Iris pigment epithelial cell (primary cell): ENCODE measurements at places on chromosomes 3 and 15.

DNA sequence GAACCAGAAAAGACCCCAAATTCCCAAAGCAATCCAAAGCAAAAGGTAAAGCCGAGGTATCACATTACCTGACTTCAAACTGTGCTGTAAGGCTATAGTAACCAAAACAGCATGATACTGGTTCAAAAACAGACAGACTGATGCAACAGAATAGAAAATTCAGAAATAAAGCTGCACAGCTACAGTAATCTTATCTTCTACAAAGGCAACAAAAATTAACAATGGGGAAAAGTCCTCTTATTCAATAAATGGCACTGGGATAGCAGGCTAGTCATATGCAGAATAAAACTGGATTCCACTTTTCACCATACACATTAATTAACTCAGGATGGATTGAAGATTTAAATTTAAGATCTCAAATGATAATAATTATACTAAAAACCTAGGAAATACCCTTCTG lies 392.6 kb upstream of the CBLB start:
- no peak for DNase-seq

GRCh38 chr15:51735228-51736010 lies 2.0 kb downstream of the LYSMD2 start:
- DNase-seq: no peak

DNA sequence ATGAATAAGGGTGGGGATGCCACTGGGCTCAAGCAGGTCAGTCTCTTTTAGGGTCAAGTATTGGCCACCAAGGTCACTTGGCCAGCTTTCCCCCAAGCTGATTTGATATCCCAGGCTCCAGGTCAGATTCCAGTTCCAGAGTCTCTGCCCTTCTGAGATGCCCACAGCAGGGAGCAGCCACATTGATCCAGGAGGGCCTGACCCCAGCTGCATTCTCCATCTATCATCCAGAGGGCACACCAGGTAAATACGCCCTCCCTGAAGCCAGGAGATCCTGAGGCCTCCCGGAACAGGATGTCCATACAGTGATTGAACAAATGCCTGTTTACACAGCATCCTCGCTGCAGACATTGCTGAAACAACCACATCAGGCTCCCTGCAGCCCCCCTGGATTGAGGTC lies 264.6 kb upstream of the TLE3 start:
- no peak for DNase-seq

DNA sequence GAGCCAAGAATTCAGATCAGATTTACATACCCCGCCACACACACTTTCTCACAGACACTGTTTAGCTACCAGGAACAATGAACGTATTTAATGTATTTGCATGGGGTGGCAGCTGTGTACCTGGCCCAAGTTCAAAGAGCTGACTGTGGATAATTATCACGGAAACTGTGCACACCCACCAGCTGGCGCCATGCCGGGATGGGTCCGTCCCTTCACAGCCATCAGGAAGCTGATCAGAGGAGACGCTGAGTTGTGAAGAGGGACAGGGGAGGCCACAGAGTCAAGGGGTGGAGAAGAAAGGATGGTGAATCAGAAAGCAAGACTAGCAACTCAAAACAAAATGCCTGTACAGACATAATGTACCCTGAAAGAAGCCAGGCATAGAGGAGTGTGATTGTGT lies 13.1 kb upstream of the PLA2G4D start:
- DNase-seq: no peak

DNA sequence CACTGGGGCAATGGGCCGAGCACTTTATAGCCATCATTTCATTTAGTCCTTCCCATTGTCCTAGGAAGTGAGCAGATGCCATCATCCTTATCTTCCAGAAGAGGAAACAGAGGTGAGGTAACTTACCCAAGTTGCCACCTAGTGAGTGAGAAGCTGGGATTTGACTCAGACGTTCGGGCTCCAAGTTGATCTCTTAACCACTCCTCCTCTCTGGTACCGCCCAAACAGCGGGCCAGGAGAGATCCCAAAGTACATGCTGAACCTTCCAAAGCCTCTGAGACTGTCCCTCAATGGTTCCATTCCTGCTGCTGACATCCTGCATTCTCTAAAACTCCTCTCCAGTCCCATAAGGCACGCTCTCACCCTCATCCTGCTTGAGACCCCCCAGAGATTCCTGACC lies 56.2 kb downstream of the EXOG start:
- DNase-seq: no peak

GRCh38 chr15:49135342-49135857 lies 20.0 kb downstream of the COPS2 start:
- no peak for DNase-seq

- no peak for DNase-seq
Measured at GRCh38 chr3:179723617-179724016, 70.8 kb downstream of the USP13 start.

DNA sequence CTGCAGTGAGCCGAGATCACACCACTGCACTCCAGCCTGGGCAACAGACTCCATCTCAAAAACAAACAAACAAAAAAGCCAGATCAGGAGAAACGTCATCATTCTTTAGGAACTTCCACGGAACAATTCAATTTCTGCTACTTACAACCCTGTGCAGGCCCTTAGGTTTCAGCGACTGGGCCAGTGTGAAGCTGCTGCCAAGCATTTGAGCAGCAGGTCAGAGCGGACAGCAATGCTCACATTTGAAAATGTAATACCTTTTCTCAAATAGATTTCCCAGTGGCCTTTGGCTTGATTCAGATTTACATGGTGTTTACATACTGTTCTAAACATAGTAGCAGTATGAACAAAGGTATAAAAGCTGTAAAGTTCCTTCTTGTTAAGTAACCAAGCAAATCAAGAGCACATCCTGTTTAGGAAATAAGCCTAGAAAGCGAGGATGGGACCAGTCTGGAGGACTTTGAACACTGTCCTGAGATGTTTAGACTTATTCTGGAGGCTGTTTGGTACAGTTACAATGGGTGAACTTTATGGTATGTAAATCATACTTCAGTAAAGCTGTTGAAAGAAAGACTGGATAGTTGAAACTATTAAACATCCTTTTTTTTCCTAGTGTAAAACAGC lies 141.2 kb downstream of the HCN4 start:
- no peak for DNase-seq

DNA sequence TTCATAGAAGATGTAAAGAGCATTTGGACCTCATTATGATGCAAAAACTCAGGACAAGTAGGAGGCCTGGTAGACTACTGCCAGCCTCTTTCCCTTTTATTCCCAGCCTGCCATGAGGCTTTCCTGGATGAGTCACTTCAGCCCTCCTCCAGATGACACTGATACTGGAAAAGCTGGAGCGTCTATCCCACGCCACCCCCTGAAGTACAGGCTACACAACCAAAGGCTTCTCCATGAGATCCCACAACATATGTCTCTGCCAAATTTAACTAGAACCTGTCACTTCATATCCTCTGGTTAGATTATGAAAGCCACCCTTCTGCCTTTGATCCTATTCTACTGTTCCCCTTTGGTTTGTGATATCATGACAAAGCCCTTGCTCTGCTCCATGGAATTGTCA lies 56.1 kb upstream of the CPNE4 start:
- peak; percentile 5 for DNase-seq

DNA sequence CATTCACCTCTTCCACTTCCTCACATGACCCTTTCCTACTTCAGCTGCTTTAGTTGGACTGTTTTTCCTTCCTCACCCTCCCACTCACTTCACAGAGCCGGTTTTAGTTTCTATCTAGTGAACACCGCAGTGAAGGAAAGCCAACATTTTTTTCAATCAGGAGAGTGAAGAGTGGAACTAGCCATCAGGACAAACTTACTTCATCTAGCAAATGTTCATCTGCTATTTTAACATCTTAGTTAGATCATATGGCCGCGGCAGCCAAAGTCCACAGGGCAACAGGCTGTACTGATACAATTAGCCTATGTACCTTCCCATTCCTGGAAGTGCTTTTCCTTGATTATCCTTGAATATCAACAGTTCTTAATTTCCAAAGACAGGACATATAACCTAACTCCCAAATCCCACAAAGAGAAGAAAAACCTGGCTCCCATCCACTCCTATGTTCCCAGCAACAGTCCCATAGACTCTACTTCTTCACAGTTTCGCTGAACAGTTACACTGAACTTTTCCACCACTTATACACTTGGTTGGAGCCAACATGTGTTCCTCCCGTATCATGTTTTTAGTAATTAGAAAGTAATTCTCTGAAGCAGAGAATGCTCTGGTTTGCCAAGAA lies 456.2 kb upstream of the THBS1 start:
- peak; percentile 39 for DNase-seq

DNA sequence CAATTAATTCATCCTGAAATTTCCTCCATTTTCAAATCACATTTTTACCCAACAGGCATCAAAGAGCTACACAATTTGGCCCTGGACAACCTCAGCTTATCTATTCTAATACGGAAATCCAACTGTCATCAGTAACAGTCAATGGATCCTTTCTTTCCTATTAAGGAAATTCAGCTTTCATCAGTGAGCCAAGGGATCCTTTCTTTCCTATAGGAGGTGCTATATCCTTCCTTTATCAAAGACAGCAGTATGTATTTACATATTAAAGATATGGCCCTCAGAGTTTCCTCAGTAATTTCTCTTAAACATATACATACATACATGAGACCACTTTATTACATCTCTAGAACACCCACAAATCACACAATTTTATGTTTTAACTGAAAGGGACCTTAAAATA lies 10.1 kb downstream of the DHX36 start:
- no peak for DNase-seq

DNA sequence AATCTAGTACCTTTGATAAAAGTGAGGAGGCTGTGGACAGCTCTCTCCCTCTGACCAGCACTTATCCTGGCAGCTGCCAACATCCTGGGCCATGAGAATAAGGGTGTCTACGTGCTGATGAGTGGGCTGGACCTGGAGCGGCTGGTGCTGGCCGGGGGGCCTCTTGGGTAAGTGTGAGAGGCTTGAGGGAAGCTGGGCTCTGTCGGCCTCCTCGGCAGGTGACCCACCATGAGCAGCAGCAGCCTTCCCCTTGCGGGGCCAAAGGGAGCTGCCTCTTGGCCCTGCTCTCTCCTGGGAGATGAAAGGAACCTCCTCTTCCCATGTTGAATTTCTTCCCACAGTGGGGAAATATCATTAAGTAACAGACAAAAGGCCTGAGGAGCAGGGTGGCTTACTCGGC lies 9.2 kb downstream of the IVD start:
- DNase-seq: no peak

- DNase-seq: peak; percentile 43
Measured at GRCh38 chr3:64888165-64888564, 200.4 kb upstream of the ADAMTS9 start.

GRCh38 chr15:82900511-82901060 lies 51.9 kb downstream of the HOMER2 start:
- DNase-seq: no peak

GRCh38 chr15:101398247-101398646 lies 91.3 kb downstream of the PCSK6 start:
- DNase-seq: no peak
